ENCODE measurements at places on chromosomes 6 and 20. TPM values are rescaled to one million over a fixed set of nuclear protein-coding genes. Genes with fewer than 3 reads are reported as not detected.

DNA sequence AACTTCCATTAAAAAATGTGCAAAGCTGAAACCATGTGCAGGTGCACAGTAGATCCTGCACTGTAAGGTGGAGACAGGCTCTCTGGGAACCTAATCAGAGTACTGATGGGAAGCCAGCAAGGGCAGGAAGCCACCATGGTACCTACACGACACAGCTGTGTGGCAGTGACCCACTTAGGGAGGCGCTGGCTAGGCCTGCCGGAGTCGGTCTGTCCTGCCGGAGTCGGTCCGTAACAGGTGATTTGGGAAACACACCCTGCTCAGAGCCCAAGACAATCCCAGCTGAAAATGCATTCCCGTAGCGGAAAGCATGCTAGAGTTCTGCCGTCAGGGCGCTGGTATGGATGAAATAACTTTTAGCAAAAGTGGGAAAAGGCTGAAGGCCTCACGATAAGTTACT is 17.2 kb downstream of the TXNDC5 start:
- no peak overlapping the region for H3K4me3 ChIP-seq
- H3K27me3 ChIP-seq, result no peaks in the 10 kb centered on the region
- peaks cover 86% of the 10 kb centered on the region for H3K36me3 ChIP-seq
- H3K27ac ChIP-seq, result no peak overlapping the region

- no peak overlapping the region for H3K4me3 ChIP-seq
These were observed 31.3 kb upstream of the CDH4 start for GRCh38 chr20:61220626-61221325.

- no peak for DNase-seq
- H3K36me3 ChIP-seq, result no peaks in the 10 kb centered on the region
- no peak overlapping the region for H3K4me3 ChIP-seq
- H3K27me3 ChIP-seq, result no peaks in the 10 kb centered on the region
- no peak overlapping the region for H3K27ac ChIP-seq
These were observed 881.1 kb downstream of the EPHA7 start for GRCh38 chr6:92538275-92538674.

GRCh38 chr6:20335872-20336271 is 65.8 kb upstream of the E2F3 start:
- no peak for DNase-seq
- H3K27me3 ChIP-seq, result no peaks in the 10 kb centered on the region
- H3K36me3 ChIP-seq, result no peaks in the 10 kb centered on the region
- no peak overlapping the region for H3K4me3 ChIP-seq

DNA sequence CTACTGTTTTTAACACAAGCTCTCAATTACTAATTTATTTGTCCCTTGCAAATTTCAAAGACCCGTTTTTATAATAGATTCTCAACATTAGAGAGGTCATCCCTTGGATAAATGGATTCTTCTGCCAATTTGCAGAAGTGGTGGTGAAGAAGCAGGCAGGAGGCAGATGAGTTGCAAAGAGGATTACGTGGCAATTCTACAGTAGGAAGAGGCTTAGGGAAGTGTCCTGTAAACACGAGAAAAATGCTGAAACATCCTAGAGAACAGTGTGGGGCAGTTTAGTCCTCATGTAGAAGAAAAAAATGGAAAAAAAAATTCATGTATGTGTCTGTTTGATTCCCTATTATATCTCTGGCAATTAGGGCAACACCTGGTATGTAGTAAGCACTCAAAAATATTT is 87.6 kb downstream of the BMP2 start:
- no peaks in the 10 kb centered on the region for H3K36me3 ChIP-seq
- H3K27me3 ChIP-seq, result no peaks in the 10 kb centered on the region
- H3K4me1 ChIP-seq, result no peaks in the 10 kb centered on the region

DNA sequence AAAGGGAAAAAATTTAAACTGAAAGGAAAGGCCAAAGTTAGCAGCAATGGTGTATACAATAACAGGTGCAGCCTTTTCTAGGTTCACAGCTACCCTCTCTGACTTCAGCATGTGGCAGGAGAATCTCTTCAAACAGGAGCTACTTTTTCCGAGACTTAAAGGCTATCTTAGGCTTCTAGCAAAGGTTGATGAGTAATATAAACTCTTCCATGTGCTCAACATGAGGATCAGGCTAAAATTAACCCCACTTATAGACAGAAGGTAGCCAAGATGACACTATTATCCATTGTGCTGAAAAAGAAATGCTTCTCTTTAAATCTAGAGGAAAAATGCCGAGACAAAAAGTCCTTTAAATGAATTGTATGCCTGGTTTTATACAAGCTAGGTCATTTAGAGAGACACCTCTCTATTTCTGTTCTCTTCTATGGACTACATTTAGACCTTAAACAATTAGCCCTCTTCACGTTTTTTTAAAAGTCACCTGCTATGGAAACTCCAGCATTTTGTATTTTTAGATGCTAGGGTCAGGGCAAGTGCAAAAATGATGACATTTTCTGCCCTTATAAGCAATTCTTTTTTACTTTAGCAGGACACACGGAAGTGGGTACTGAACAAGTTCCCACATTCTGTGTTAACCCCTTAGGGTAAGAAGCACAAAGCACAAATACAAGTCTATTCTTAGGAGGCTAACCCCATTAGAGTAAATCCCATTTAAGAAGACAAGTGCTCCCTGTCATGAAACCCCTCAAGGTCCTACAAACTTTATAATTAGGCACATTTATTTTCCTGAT is 216.8 kb upstream of the CITED2 start:
- H3K27me3 ChIP-seq, result no peaks in the 10 kb centered on the region
- no peaks in the 10 kb centered on the region for H3K36me3 ChIP-seq
- H3K4me3 ChIP-seq, result no peak overlapping the region
- H3K4me1 ChIP-seq, result peaks cover 26% of the 10 kb centered on the region
- no peak for DNase-seq

DNA sequence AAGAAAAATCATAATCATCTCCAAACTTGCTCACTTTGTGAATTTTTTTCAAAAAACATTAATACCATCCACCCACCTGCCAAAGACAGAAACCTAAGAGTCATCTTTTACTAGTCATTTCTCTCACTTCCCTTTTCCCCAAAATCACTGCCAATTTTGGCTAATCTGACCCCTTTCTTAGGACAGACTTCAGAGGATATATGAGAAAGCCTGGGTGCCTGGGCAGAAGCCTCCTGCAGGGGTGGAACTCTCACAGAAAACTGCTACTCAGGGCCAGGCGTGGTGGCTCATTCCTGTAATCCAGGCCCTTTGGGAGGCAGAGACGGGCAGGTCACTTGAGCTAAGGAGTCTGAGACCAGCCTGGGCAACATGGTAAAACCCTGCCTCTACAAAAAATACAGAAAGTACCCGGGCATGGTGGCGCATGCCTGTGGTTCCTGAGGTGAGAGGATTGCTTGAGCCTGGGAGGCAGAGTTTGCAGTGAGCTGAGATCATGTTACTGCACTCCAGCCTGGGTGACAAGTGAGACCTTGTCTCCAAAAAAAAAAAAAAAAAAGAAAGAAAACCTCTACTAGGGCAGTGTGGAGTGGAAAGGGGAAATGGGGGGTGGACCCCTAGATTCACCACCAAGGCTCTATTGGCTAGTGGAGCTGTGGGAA is 3.8 kb downstream of the DEK start:
- H3K36me3 ChIP-seq, result peaks cover 61% of the 10 kb centered on the region
- no peak for DNase-seq

GRCh38 chr6:44642870-44643522 is 255.5 kb downstream of the CDC5L start:
- no peaks in the 10 kb centered on the region for H3K4me1 ChIP-seq
- no peak for DNase-seq
- peaks cover under 1% of the 10 kb centered on the region for H3K27me3 ChIP-seq
- no peak overlapping the region for H3K4me3 ChIP-seq
- H3K27ac ChIP-seq, result no peak overlapping the region

DNA sequence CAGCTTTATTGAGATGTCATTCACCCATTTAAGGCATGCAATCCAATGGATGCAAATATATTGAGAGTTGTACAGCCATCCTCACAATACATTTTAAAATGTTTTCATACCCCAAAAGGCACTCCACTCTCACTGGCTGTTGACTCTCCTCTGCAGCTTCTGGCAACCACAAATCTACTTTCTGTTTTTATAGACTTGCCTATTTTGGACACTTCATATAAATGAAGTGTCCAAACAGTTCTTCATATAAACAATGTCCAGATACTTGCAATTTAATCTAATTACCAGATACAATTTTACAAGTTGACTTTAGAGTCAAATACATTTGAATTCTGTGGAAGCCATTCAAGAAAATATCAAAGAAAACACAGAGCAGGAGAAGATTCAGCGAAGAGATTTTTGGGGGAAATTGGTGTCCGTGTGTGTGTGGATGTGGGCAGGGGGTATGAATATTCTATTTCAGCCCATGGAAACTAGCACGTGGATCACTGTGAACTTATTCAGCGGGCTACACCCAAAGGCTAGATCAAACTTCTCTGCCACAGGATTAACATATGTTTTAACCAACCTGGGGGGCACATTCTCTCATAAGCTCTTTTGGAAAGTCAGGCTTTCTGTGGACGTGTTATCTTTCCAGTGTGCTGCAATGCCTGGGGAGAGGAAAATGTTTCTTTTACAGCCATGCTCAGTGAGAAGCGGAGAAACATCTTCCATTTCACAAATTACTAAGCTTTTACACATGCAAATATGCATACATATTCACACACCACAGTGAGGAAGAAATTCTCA is 73.9 kb downstream of the PLG start:
- H3K27ac ChIP-seq, result no peak overlapping the region
- H3K4me1 ChIP-seq, result no peaks in the 10 kb centered on the region
- H3K27me3 ChIP-seq, result no peaks in the 10 kb centered on the region

- H3K27me3 ChIP-seq, result no peaks in the 10 kb centered on the region
- peaks cover 35% of the 10 kb centered on the region for H3K4me1 ChIP-seq
- H3K27ac ChIP-seq, result no peak overlapping the region
- no peaks in the 10 kb centered on the region for H3K36me3 ChIP-seq
These were observed 13.4 kb upstream of the MAPK13 start for GRCh38 chr6:36116943-36117342.

SLC22A16 gene
- 0.34 TPM for total RNA-seq

MED23 gene
- total RNA-seq, result 19.0 TPM

TRIM26 gene
- 33.0 TPM for total RNA-seq

PLG gene
- total RNA-seq, result 1.4 TPM

KLHDC3 gene
- total RNA-seq, result 169 TPM

CAP2 gene
- 7.2 TPM for total RNA-seq
